NCI-H524 (cell line): ENCODE measurements at places on chromosomes 5 and 9.
A peak's percentile ranks its signal among the peaks of the same experiment; 100 is the strongest.

- no peak for DNase-seq
These were observed 200.0 kb upstream of the IER5L start for GRCh38 chr9:129377931-129378661.

DNA sequence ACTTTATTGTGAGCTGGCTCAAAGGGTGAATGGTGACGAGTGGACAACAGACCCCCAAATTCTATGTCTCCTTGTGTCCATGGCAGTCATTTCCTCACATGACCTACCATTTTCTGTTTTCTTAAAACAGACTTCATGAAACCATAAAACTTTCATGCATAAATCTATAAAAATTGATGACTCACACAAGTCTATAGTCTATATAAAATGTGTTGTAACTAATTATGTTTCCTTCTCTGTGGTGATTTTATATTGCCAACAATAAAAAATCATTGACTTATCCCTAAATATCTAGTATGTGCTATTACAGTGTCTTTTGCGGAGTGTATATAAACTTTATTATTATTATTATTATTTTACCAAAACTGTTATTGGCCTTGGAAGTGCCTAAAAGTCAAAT lies 382.4 kb downstream of the MAT2B start:
- no peak for DNase-seq

DNA sequence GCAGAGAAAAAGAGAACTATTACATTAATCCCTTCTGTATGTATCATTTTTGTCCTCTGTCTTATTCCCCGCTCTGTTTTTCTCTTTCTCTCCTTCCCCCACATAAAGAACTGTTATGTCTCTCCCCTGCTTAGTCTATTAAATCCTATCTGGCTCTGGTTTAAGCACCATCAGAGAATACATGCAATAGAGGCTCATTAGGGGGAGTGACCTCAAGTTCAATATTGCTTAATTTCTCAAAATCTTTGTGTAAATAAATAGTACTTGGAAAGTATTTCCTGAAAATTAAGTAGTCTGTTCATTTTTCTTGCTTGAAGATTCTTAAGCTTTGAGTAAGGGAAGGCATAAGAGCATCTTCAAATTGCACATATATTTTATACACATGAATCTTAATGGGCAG lies 41.2 kb upstream of the FAM174A start:
- no peak for DNase-seq

GRCh38 chr5:87729781-87730180 lies 317.1 kb upstream of the CCNH start:
- peak; percentile 81 for DNase-seq

- DNase-seq = no peak
These were observed 22.5 kb downstream of the EDIL3 start for GRCh38 chr5:84362061-84362720.

DNA sequence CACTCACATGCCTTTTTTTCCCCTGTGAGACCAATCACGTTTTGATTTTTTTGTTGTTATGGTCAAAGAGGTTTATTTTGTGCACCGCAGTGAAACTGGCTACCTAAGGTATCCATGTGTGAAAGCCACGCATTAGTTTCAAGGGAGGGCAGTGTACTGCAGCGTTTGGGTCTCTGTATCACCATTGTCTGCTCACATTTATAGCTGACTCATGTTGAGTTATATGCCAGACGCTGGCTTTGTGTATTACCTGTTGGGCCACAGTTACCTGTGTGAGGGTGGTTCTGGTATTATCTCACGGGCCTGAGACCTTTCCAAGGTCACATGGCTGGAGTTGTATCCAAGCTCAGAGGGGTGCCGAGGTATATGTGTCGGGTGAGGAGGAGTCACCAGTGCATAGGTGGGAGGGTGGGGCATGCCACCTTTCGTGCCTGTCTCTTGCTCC lies 75.8 kb downstream of the ARHGAP26 start:
- no peak for DNase-seq

DNA sequence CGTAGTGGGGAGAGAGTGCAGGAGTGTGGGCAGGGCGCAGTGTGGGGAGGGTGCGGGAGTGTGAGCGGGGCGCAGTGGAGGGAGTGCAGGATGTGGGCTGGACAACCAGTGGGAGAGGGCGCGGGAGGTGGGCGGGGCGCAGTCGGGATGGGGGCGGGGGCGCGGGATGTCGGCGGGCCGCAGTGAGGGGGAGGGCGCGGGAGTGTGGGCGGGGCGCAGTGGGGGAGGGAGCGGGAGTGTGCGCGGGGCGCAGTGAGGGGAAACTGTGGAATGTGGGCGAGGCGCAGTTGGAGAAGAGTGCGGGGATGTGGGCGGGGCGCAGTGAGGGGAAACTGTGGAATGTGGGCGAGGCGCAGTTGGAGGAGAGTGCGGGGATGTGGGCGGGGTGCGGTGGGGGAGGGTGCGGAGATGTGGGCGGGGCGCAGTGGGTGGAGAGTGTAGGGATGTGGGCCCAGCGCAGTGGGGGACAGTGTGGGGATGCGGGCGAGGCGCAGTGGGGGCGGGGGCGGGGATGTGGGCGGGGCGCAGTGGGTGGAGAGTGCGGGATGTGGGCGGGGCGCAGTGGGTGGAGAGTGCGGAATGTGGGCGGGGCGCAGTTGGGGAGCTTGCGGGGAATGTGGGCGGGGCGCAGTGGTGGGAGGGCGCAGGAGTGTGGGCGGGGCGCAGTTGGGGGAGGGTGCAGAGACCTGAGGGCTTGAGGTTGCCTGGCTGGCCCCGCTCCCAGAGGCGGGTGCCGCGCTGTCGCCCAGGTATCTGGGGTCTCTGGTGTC lies at the start of gene NXNL2:
TSS of gene NXNL2 (plus strand) at position 723 of the 770 bp plus-strand sequence. CDS start 257 bp downstream, outside the sequence.
- DNase-seq = no peak

DNA sequence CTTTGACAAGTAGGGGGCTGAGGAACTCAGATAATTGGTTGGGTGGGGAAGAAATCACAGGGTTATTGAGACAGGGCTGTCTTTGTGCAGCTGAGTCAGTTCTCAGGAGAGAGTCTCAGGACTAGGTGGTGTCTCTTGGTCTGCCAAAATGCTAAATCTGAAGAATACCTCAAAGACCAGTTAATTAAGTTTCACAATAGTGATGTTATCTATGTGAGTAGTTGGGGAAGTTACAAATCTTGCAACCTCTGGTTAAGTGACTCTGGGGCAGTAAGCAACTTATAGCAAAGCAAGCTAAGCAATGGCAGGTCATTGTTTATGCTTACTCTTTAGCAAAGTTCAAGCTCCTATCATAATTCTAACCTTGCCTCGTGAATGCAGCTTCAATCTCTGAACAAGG lies 53.6 kb downstream of the GIN1 start:
- no peak for DNase-seq

- no peak for DNase-seq
These were observed 308.8 kb downstream of the IRX2 start for GRCh38 chr5:2442496-2443354.

GRCh38 chr9:36400332-36401163 lies 479 bp upstream of the RNF38 start:
- DNase-seq = peak; percentile 86

- no peak for DNase-seq
These were observed 62.8 kb downstream of the SHOC1 start for GRCh38 chr9:111731928-111732327.

GRCh38 chr9:128106181-128106939 lies 21.2 kb downstream of the PTGES2 start:
- DNase-seq = no peak

- DNase-seq = no peak
These were observed 8.9 kb downstream of the PRRT1B start for GRCh38 chr9:131554087-131554842.

DNA sequence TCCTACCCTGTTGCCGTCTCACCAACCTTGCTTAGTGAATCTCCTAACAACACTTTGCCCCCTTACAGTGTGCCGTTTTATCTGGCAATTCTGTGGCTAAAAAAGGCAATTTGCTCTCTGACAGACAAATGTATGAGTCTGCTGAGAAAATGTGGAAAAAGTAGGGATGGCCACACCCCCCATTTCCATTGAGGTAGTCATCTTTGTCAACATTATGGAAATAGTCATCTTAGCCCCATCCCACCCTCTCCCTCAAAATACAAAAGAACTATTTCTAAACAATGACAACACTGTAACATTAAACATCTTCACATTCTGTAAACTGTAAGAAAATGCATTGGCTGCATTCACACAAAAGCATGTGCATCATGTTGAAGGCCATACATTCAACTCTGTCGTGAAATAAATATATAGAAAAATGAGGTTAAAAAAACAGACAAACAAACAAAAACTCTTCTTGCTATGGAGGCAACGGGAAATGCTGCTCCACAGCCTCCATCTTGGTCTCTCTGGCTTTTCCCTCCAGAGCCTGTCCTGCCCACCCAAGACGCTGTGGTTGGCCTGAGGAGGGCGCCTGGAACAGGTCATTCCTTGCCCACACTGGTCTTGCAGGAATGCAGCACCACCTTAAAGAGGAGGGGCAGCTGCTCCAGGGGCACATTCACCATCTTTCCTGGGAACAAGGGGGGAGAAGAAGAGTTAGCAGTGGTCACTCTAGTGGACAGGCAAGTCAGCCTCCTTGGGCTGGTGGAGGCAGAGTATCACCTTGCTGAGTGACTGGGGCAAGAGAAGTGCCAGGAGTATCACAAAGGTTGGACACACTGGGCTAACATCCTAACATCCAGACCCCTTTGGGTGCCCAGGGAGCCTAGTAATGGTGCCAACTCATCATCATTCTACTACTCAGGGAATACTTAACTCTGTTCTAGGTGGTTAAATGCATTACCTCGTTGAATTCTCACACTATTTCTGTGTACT lies 15.2 kb upstream of the NR5A1 start:
- no peak for DNase-seq

- no peak for DNase-seq
These were observed 177.2 kb downstream of the GADD45G start for GRCh38 chr9:89781838-89782540.

DNA sequence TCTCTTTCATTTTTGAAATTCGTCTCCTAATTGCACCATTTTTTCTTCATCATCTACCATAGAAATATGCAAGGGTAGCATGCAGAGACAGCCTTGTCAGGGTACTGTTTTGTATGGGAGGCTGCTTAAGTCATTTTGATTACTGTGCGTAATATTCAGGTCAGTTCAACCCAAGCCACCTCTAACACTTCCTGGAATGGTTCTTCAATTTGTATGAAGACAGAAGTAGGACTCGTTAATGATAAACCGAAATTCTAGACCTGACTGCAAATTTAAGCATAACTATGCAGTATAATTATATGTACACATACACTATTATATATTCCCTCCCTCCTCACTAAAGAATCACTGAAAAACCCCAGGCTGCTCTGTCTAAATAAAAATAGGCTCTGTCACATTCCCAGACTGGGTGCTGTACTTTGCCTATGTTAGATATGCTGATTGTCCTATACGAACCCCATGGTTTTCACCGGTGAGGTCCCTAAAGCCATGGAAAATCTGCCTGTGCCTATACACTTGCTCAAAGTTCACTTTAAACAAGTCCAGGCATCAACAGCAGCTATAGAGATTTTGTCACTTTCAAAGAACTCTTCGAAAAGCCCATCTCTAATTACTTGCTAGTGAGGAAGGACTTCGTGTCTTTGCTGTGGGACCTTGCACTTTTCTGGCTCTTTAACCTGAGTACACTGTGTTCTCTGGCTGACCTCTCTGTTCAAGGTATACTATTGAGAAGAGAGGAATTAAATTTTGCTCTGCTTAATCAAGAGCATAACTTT lies 352.1 kb upstream of the CD180 start:
- DNase-seq = no peak

- DNase-seq = no peak
These were observed 1.2 kb upstream of the MZB1 start for GRCh38 chr5:139390639-139391569.

GRCh38 chr9:14057368-14058324 lies 256.3 kb downstream of the NFIB start:
- DNase-seq = peak; percentile 77

DNA sequence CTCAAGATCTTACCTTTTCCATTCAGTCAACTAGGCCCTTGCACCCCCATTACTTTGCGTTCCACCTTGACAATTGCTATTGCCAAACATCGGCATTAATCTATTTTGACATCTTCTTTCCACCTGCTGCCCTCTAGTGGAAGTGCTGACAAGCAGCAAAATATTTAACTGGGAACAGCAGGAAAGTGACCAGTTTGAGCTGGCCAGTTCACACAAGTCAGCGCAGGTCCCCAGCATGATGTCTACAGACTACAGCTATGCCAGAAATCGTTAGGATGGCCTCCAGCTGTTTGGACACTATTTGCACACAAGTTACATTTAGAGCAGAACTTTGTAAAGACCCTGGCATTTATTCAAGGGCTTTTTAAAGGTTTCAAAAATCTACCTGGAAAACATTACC lies 160.1 kb downstream of the GHR start:
- peak; percentile 4 for DNase-seq

DNA sequence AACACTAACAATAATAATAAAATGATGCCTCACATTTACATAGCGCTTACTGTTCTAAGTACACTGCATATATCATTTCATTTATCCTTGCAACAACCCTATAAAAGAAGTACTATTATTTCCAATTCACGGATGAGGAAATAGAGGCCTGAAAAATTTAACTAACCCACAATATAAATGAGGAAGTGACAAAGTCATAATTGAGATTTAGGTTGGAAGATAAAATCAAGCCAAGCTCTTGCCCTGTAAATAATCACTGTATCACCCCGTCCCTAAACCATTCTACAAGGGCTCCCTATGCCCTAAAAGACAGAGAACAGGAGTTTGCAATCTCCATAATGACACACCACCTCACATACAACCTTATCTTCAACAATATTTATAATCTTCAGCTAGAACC lies 49.6 kb downstream of the STRBP start:
- DNase-seq = no peak

DNA sequence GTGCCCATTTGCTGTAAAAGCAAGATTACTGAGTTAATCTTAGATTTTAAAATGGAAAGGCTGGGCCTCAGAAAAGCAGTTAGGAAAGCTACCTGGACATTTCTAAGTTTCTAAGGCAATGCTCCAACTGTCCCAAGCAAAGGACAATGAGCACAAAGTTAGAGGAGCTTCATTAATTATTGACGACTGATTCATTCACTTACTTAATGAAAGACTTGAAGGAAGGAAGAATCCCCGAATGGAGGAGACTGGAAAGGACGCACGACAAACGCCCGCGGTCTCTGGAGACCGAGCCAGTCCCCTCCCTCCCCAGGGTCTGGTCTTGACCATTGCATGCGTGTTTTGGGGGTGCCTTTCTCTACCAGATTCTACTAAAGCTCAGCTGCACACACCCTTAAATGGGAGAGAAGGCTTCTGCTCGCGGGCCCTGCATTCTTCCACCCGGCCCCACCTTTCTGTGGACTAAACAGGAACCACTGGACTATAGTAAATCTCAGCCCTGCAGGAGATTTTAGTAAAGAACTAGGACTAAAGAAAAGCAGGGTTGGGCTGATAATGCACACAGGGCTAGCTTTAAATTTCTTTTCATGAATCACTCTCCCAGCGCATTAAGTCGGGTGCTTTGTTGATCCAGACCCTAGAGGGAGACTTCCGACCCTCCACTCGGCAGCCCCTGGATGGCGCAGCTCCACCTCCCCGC lies 44.8 kb downstream of the CTSL start:
- DNase-seq = no peak
